ENCODE measurements at places on chromosomes 6 and 20. TPM values are rescaled to one million over a fixed set of nuclear protein-coding genes. Genes with fewer than 3 reads are reported as not detected.

- peak; percentile 66 for DNase-seq
Observed at GRCh38 chr6:27293436-27294098, 18.5 kb downstream of the POM121L2 start.

Gene PDYN
- total RNA-seq: not detected

- DNase-seq: no peak
Observed at GRCh38 chr6:84329077-84329476, 101.6 kb upstream of the CEP162 start.

Gene TFAP2A
- total RNA-seq: 26.6 TPM

DNA sequence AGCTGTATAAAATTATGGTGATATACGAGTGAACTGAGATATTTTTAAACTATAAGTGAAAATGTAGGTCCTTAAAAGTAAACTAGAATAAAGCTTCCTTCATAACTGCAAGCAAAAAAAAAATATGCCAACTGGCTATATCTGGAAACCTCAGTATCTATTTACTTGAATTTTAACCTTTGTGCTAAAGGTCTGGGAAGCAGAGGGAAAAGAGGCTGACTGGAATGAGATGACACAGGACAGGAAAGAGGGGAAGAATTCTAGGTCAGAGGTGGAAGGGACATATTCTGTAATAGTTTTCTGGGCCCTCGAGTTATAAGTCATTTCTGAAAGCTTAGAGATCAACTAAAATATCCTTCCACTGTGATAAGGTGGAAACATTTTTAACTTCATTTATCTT lies 46.8 kb downstream of the AIG1 start:
- no peak for DNase-seq

Gene SPINT3
- total RNA-seq: not detected

Gene RFX6
- total RNA-seq: not detected

All from M059J (cell line).